Activated CD8-positive, alpha-beta T cell treated with anti-CD3 and anti-CD28 coated beads, Interleukin-2, amount 10 ng/mL, durations not matched to agents 7 days and 5 days (primary cell): ENCODE measurements at places on chromosomes 13 and 19.

DNA sequence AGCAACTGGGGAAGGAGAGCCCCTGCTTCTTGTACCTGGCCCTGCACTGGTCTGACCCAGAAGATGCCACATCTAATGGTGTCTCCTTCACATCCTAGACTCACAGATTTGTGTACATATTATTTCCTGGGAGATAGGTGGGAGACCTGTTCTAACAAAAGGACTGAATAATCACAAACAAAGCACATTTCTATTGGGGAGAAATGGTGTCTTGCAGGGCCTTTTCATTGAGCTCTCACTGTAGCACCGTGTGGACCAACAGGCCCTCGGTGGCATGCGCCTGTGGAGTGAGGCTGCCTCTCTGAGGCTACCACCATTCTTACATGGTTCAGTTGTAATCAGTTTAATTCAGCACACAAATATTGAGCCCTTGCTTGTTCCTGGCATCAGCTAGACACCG is 989 bp upstream of the SACS start:
- DNase-seq: no peak

DNA sequence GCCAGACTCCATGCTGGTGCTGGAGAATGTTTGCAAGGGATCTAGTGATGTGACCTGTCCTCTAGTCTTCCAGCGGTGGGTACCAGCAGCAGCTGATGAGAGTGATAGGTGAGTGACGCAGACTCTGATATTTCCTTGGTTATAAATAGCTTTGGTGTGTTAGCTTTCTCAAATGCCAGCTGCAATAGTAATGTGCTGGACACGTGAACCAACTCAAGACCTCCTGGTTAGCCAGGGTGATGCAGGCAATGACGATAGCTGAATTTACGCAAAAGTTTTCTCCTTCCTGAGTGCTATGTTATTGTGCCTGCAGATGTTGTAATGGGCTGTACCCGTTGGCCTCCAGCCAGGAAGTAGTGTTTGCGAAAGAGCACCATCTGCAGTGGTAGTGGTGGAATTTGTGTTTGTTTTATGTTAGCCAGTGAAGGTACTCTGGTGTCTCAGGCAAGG is 129.5 kb downstream of the CYSLTR2 start:
- no peak for DNase-seq

DNA sequence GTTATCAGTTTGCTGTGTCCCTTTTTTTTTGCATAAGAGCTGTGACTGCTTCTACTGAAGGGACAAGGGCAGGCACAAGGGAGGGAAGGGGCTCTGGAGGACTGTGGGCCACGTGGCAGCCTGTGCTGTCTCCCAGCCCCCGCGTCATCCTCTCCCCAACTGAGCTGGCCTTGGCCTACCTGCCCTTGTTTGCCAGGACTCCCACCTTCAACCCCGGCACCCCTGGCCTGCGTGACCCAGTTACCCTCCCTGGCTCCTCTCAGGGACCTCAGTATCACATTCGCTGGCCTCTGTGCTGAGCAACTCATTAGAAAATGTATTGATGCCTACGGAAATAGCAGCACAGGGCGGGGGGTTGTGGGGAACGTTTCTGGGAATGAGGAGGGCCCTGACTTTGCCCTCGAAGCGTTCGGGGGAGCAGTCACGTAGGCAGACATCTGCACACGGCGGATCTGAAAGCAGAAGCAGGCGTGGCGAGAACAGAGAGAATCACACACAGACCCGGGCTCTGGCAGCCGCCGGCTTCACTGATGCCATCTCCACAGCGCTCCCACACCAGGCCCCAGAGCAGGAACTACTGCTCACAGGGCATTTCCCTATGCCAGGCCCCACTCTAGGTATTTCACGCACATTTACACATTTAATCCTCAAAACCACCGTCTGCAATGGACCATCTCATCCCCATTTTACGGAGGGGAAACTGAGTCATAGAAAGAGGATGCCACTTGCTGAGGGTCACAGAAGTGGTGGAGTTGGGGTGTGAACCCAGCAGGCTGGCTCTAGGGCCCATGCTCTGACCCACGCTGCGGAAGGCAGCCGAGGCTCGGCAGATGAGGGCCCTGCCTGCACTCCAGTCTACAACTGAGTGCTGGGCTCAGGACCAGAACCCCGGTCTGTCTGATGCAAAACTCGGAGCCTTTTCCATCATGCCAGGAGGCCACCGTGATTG is 5.7 kb upstream of the ATF5 start:
- no peak for DNase-seq

GRCh38 chr13:27425918-27426630 is 1.7 kb downstream of the GTF3A start:
- peak; percentile 88 for DNase-seq

DNA sequence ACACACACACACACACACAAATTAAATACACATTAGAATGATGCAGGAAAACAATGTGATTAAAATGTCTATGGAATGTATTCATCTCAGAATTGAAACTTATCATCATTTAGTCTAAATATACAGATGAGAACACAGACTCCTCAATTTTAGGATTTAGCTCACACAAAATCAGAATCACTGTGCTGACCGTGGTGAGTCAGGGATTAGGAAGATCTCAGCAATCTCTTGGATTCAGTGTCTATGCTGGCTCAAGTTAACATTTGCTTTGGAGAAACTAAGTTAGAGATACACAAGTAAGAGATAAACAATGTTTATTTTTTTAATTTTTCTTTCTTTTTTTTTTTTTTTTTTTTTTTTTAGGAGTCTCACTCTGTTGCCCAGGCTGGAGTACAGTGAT is 323.6 kb downstream of the KLF12 start:
- no peak for DNase-seq

DNA sequence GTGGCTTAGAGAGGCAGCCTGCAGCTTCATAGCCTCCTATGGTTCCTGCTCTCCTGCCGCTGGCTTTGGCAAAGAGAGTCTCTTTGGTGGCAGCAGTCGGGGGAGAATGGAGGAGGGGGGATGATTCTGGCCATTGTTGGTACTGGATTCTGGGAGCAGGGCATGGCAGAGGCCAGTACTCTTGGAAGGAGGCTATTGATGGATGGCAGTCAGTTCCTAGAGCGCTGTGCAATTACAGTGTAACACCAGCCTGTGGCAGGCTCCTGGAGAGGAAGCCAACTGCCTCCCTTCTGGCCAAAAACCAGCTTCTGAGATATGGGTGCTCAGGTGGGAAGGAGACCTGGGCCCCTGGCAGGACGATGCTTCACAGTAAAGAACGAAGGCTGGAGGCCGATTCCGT is 47.9 kb upstream of the TMTC4 start:
- no peak for DNase-seq

DNA sequence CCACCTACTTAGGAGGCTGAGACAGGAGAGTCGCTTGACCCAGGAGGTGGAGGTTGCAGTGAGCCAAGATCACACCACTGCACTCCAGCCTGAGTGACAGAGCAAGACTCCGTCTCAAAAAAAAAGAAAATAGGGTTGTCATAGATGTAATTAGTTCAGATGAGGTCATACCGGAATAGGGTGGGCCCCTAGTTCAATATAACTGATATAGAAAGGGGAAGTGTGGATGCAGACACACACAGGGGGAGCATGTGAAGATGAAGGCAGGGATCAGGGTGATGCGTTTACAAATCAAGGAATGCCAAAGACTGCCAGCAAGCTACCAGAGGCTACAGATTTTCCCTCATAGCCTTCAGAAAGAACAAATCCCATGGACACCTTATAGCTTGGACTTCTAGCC is 24.3 kb upstream of the EEF1AKMT1 start:
- no peak for DNase-seq

GRCh38 chr13:32949820-32950219 is 66.4 kb upstream of the KL start:
- DNase-seq: no peak

DNA sequence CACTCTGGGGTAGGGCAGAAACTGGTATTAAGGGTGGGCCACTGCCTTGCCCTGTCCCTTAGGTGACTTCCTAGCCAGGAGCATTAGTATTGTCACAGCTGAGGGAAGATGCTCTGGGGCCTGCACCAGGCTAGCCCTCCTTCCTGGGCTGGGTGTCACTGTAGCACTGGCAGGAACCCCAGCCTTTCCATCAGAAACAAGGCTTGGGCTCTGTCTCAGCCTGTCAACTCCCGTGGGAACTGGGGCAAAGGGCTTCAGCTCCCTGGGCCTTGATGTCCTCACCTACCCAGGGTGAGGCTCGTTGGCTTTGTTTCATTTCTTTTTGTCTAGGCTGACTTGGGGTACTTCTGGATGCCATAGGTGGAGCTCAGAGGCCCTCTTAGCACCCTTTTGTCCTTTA is 18.0 kb downstream of the PAF1 start:
- no peak for DNase-seq

- no peak for DNase-seq
These were observed 15.5 kb downstream of the ZSWIM9 start for GRCh38 chr19:48186015-48186414.

DNA sequence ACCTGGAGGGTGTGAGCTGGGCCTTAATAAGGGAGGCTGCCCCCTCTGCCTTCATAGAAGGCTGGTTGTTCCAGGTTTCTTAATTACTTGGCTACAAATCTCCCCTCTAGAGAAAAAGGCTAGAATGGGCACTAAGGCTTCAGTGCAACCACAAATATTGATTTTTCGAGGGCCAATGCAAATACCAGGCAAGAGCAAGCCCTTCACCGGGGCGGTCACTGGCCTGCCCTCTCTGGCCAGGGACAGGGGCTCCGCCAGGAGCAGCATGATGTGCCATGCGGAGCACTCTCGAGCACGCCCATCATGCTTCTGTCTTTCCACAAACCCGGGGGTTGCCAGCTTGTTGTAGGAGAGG is 127.8 kb upstream of the SPACA7 start:
- DNase-seq: no peak

GRCh38 chr19:51341066-51341465 is 873 bp downstream of the VSIG10L start:
- no peak for DNase-seq

DNA sequence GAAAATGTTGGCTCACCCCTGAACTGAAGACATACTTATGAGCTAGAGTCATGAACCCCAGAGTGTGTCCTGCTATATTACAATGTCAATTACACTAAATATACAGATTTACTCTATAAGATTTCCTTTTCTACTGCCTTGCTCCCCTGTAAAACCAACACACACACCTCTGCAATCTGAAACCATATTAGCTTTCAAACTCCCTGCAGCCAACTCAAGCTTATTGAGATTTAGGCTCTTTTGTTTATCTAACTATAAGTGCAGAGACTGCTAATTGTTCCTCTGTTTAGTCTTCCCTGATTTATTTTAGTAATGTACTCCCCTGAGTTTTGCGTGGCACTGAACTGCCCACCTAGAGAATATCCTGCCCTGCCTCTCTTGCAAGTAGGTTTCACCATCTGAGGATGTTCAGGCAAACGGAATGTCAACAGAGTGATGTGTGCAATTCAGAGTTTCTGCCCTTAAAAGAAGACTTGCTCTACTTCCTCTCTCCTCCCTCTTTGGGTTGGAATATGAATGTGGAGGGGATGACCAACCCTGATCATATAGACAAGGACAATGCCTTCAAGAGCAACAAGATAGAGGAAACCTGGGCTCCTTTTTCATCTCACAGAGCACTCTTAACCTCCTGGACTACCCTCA is 22.3 kb downstream of the FAM216B start:
- no peak for DNase-seq

GRCh38 chr19:45090034-45090433 is 2.9 kb upstream of the PPP1R37 start:
- DNase-seq: no peak

GRCh38 chr13:31468114-31468902 is 268.5 kb downstream of the B3GLCT start:
- DNase-seq: no peak

- no peak for DNase-seq
These were observed 254.6 kb downstream of the DCLK1 start for GRCh38 chr13:35876601-35877000.

DNA sequence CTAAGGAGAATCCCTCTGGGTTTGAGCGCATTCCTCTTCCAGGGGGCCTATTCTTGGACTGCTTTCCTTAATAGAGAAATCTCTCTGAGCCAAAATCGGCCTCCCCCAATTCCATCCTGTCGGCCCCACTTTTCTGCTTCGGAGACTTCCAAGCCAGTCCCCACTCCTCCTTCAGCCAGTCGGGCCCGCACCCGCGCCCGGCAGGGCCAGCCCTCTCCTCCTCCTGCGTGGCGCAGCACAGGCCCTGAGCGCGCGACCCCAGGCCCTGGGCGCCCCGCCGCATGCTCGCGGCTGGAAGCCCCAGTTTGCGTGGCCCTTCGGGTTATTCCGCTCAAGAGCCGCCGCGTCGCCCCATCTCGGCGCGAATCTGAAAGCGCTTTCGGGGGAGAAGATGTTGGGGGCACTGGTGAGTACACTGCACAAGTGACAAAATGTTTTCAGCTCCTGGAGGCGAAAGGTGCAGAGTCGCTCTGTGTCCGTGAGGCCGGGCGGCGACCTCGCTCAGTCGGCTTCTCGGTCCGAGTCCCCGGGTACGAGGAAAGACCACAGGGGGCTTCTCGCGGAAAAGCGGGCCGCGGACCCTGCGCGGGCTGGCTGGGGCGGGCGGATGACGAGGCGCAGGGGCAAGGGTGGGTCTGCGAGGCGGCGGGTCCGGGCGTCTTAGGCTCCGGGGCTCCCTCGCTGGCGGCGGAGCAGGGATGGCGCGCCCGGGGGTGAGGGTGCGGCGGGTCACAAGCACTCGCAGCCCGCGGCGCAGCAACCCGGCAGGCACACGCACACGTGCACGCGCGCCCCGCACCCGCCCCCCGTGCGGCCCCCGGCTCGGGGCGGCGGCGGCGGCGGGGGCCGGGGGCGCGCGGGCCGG is at the start of gene IL17D:
Gene IL17D, plus strand, starts transcription at position 785 of the 865 bp plus-strand sequence. CDS start 303 bp downstream, outside the sequence.
- peak; percentile 61 for DNase-seq

DNA sequence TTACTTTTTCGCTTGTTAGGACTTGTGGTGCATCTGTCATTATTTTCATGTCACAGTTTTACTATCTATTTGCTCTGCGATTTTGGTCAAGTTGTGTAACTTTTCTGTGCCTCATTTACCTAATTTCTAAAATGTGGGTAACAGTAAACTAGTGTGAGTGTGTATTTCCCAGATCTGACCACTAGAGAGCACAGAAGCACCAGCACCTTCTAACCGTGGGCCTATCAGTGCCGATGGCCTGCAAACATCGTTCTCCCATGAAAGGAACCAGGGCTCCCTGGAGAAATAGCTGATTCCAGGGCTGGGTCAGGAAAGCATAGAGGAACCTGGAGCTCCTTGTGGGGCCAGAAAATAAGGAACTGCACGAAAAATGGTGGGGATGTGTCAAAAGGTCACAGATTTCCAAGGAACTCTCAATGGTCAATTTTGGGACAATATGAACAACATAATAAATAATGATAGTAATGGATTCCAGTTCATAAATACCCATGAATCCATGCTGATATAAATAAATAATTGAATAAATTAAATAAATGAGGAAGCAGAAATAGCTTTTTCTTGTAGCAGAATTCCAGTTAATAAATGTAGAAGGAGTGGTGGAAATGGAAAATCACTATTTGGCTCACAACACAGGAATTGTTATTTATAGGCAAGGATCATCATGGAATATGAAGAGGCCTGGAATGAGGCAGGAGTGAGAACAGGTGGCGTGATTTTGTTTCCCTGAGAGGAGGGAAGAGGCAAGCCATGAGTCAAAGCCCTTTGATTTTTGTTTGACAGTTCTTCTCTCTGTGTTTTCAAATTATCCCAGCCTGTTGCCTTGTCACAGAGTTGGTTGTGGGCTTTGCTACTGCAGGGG is 31.1 kb downstream of the CEACAM8 start:
- peak; percentile 47 for DNase-seq

GRCh38 chr19:56155124-56155687 is 14.1 kb downstream of the ZNF444 start:
- no peak for DNase-seq

- no peak for DNase-seq
These were observed 54.3 kb downstream of the MICU2 start for GRCh38 chr13:21549633-21550032.
